CD8-positive, alpha-beta memory T cell (primary cell): ENCODE measurements at places on chromosomes 6 and 20. TPM values are rescaled to one million over a fixed set of nuclear protein-coding genes. Genes with fewer than 3 reads are reported as not detected.

OR2H2 gene
- not detected for total RNA-seq

KCNK16 gene
- total RNA-seq = not detected

DNA sequence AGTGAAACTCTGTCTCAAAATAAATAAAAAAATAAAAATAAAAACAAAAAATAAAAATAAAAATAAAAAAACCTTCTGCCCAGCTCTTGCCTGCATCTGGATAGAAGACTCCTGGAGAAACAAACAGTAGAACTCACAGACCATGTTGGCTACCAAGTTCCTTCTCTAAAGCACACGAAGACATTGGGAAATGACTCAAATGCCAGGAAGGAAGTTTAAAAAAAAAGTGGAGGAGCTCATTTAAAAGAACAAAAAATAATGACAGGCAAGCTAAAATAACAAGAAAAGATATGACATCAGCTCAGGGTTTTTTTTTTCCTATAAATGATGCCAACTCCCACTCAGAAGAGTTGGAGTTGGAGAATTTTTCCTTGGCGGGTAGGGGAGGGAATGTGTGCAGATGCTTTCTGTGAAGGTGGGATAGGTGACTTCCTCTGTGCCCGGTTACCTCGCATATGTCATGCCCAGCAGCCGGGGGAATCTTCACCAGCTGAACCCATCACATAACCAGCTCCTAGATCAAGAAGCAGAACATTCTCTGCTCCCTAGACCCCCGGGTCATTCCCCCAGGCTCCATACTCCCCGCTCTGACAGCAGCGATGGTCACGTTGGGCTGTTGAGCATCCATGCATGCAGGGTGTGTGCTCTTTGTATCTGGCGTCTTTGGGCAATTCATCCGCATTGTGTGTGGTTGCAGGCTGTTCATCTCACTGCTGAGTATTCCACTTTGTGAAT is 17.3 kb upstream of the CD93 start:
- DNase-seq = no peak
- no peaks in the 10 kb centered on the region for H3K4me1 ChIP-seq
- no peak overlapping the region for H3K4me3 ChIP-seq
- no peaks in the 10 kb centered on the region for H3K27me3 ChIP-seq
- H3K36me3 ChIP-seq = no peaks in the 10 kb centered on the region

- DNase-seq = no peak
- H3K36me3 ChIP-seq = no peaks in the 10 kb centered on the region
- no peak overlapping the region for H3K27ac ChIP-seq
- peak overlapping the region; percentile 60 for H3K4me3 ChIP-seq
Observed at GRCh38 chr6:142844065-142844755, 100.8 kb downstream of the HIVEP2 start.

DNA sequence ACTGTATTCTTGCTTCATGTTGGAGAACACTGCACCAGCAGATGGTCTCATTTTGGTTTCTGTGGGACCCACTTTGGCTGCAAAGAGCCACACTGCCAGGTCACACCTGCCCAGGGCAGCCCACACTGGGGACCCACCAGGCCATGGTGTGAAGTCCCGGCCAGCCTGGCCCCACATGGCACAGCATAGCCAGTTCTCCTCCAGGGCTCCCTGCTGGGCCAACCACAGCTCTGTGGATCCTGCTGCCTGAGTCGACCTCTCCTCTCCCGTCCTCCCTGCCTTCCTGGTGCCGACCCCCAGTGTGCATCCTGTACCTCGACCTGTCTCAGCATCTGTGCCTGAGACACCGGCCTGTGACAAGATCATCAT is 3.0 kb downstream of the ARFRP1 start:
- no peak overlapping the region for H3K4me3 ChIP-seq
- H3K27me3 ChIP-seq = no peaks in the 10 kb centered on the region
- H3K36me3 ChIP-seq = peaks cover 22% of the 10 kb centered on the region
- H3K4me1 ChIP-seq = peaks cover 34% of the 10 kb centered on the region
- H3K27ac ChIP-seq = no peak overlapping the region
- DNase-seq = no peak

DNA sequence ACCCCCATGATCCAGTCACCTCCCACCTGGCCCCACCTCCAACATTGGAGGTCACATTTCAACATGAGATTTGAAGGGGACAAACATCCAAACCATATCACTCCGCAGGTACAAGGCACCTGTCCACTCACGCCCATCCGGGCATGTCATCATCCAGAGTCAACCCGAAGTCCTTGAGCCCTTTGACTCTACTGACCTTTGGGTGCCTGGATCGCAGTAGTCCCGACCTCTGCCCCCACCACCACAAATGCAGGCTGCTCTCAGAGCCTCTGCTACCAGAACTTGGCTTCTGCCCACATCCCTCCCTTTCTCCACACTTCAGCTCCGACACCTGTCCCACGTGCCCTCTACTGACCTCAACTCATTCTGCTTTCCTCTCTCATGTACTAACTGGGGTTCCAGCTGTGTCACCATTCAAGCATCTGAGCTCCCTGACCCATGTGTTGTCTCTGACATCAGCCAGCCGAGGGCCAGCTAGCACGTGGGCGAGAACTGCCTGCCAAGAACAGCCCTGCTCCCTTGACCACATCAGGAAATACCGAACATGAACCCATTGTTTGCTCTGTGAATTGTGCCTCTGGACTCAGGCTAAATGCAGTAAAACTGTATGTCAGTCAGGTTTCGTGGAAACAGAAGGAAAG is 498.3 kb upstream of the SULF2 start:
- no peaks in the 10 kb centered on the region for H3K36me3 ChIP-seq
- no peak overlapping the region for H3K27ac ChIP-seq
- H3K27me3 ChIP-seq = no peaks in the 10 kb centered on the region
